ENCODE measurements at places on chromosomes 7 and 10.

DNA sequence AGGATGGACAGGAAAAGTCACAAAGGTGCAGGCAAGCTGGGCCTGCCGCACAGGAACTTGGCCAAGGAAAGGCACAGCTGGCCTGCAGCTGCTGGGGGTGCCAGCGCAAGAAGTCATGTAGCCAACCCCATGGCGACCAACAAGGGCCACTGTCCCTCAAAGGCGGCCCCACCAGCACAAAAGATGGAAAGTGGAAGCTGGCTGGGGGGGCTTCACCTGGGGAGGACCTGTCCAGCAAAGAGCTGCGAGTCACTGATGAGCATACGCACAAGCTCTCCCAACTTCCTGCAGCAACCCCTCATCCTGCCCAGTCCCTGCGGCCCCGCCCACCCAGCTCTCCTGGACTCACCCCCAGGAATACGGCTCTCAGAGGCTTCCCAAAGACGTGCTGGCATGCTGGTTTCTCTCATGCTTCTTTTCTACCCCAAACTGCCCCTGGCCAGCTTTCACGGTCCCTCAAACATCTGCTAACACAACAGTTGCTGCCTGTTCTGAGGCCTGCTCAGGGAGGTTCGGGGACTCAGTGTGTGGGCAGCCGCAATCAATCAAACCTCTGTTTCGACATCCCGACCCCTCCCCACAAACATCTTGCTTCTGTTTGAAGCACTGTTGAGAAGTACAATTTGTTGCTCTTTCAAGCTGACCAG lies 67.6 kb downstream of the FAM53B start:
- no peak for DNase-seq

GRCh38 chr7:138962561-138963270 lies 18.5 kb downstream of the KIAA1549 start:
- no peak for DNase-seq

DNA sequence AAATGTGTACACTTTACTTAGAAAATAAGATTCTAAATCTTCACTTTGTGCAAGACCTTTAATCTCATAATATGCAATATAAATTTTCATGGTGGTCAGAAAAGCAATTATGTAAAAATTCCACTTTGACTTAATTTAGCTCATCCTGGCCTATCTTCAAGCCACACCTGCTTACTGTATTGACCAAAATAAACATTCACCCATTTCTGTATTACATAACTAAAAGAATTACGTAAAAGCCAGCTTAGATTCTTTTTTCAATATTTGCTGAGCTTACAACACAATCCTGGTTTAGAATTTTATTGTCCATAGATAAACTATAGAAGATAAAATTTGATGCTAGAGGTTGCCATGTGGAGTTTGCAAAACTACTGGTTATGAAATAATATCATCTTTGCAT lies 172.9 kb upstream of the GRM3 start:
- DNase-seq: no peak

DNA sequence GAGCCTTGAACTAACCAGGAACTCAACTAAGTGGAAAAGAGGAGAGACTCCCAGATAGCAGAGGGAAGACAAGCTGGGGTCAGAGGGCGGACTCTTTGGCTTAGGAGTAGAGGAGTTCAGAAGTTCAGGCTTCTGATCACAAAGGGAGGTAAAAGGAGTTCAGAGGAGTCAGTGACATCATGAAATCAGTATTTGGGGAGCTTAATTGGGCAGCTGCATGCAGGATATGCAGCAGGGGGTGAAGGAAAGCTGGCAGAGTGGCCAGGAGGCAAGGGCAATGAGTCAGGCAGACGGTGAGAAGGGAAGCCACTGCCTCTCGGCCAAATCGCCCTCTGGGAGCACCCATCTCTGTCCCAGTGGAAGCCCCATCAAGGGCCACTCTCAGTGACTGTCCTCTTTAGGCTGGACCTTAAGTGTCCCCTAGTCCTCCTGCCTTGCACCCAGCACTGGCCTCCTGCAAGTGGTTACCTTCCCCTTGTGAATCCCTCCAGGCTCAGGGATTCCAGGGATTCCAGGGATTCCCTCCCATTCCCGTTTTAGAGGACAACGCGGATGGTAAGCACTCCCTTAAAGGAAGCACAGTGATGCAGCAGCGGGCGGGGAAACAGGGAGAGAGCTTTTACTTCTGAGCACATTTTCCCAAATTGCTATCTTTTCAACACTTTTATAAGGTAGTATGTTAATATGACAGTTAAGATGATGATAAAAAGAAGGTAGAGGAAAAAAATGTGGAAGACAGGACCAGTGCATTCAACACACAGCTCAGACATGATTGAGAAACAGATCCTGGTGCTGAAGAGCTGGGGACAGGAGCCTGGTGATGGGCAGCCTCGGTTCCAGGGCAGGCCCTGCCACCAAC lies 72.6 kb downstream of the KCNMA1 start:
- DNase-seq: no peak

GRCh38 chr7:25978466-25978865 lies 173.5 kb upstream of the NFE2L3 start:
- no peak for DNase-seq

DNA sequence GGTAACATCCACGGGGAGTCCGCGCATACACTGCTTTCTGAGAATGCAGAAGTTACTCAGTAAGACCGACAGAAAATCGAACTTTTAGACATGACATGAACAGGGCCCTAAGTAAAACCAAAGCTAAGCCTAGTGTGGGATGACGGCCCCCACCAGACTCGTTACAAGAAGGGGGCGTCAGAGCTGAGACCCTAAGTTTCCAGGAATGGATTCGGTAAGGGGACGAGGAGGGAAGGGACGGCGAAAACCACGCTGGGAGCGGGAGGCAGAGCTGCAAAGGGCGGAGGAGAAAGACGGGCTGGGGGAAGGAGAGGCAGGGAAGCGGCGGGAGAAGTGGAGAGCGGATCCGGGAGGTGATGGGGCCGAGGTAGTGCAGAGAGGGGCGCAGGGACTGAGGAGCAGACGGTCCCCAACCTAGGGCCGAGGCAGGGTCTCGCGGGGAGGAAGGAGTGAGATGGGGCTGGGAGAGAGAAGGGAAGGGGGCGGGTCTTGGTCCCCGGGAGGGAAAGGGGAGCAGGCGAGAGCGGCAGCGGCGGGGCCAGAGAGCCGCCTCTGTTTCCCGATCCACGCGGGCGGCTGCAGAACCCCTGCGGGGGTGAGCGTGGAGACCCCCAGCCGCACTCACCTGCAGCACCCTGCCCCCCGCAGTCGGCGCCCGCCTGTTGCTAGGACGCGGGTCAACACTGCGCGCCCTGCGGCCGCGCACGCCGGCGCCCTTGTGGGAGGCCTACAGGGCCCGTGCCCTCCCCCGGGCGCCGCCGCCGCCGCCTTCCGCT lies 513 bp downstream of the ODAD2 start:
- no peak for DNase-seq

GRCh38 chr10:100518761-100519241 lies 860 bp downstream of the SEC31B start:
- peak; percentile 65 for DNase-seq

DNA sequence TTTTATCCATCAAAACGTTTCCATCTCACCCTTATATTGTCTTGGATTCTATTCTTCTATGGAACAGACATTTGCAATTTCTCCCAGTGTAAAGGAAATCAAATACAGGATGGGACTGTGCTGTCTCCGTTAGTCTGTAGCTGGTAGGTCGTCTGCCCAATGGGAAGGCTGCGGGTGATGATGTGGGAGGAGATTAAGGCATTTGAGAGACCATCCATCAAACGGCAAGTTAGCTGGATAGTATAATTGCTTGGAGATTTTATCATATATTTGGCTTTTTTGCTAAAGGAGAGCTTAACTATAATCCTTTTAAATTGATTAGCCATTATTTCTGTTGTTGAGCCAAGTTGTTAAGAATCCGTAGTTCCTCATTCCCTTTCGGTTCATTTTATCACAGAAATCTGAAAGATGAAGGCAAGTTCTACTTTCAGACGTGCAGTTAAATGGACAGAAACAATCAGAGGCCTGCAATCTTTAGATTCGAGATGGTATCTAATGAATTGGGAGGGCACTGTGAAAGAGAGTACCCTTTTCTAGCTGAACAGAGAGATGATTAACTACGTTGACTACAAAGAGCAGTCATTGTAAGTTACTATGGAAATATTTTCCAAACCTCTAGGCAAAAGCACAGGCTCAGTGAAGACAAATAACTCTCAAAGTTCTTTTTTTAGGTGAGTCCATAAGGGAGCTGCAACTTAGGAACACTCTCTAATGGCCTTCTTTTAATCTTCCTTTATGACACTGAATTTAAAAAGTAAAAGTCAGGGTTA lies 253.3 kb upstream of the KIAA1217 start:
- no peak for DNase-seq

- no peak for DNase-seq
Observed at GRCh38 chr7:27235387-27236311, 7.0 kb upstream of the EVX1 start.

- DNase-seq: no peak
Observed at GRCh38 chr10:12704488-12704887, 297.0 kb downstream of the CCDC3 start.

- no peak for DNase-seq
Observed at GRCh38 chr10:110528224-110528996, 30.7 kb downstream of the DUSP5 start.

- DNase-seq: peak; percentile 53
Observed at GRCh38 chr10:113520690-113521474, 32.0 kb upstream of the HABP2 start.
